AG08396 (cell line): ENCODE measurements at places on chromosomes 11 and 22.

DNA sequence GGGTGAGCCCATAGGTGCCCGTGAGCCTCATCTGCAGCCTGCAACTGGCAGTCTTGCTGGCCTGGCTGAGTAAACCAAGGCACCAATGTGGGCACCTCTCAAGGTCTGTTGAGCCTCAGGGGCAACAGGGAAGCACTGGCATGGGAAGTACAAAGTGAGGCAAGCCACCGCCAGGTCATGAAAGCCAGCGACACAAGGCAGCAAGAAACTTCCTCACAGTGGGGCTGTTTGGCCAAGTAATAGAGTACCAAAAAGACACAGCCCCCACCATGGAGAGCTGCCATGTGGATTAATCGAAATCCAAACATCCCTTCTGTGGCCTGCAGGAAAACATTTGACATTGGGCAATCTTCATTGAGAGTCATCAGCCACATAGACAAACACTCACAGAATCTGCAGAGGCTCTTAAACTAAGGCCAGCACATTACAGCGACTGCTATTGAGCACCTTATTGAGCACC lies 43.6 kb upstream of the FIBIN start:
- peak; percentile 73 for DNase-seq

DNA sequence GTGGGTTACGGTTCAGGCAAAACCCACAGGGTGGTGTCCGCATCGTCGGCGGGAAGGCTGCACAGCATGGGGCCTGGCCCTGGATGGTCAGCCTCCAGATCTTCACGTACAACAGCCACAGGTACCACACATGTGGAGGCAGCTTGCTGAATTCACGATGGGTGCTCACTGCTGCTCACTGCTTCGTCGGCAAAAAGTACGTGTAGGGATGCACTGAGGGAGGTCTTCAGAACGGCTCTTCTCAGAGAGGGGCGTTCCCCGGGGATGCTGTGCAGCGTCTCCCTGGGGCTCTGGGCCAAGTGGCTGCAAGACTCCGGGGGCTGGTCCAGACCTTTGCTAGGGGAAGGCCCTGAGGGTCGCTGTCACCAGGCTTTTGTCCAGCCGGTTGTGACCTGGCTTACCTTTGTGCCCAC lies 1.3 kb downstream of the ACR start:
- DNase-seq, result no peak

GRCh38 chr11:120516461-120517389 lies 5.2 kb downstream of the GRIK4 start:
- DNase-seq, result no peak

DNA sequence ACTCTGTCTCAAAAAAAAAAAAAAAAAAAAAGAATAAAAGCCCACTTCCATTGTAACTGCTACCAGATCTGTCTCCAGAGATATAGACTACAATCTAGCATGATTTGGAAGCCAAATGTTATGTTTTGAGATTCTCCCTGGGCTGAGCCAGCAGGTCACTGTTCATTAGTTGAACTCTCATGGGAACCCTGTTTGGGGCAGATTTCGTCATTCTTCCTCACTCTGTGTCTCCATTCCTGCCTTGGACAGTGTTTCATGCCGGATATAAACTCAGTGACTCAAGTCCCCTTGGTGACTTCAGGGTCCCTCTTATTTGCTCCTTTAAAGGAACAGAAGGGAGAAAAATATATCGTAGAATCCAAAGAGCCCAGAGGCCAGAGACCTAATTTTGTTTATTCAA lies 378.1 kb downstream of the LARGE1 start:
- DNase-seq, result no peak

- no peak for DNase-seq
Measured at GRCh38 chr22:34776817-34777216, 289.1 kb upstream of the ISX start.

DNA sequence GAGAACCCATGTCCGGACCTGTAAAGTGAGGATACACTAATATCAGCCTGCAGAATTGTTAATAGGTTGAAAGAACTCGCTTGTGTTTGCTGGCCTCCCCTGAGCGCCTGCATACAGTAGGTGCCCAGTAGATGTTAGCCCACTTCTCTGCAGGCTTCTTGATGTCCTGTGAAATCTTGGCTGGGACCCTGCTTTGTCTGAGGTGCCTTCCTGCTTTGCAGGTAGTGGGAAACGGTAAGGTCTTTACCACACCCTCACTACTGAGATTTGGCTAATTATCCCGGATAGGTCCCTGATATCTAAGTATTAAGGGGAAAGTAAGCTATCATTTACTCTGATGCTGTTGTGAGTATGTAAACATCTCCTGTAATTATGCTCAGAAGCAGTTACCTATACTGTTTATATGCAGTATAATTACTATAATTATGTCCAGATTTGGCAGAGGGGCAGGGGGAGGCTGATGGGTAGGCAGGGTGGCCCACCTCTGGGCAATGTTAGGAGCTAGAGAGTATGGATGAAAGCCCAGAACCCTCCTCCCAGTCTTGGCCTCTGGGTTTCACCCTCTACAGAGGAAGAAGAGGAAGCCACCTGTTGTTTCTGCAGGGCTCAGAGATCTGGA lies 1.2 kb upstream of the ARRB1 start:
- no peak for DNase-seq

GRCh38 chr11:30860146-30860545 lies 274.0 kb upstream of the MPPED2 start:
- DNase-seq, result no peak

- no peak for DNase-seq
Measured at GRCh38 chr22:35882211-35883030, 146.2 kb downstream of the RBFOX2 start.

DNA sequence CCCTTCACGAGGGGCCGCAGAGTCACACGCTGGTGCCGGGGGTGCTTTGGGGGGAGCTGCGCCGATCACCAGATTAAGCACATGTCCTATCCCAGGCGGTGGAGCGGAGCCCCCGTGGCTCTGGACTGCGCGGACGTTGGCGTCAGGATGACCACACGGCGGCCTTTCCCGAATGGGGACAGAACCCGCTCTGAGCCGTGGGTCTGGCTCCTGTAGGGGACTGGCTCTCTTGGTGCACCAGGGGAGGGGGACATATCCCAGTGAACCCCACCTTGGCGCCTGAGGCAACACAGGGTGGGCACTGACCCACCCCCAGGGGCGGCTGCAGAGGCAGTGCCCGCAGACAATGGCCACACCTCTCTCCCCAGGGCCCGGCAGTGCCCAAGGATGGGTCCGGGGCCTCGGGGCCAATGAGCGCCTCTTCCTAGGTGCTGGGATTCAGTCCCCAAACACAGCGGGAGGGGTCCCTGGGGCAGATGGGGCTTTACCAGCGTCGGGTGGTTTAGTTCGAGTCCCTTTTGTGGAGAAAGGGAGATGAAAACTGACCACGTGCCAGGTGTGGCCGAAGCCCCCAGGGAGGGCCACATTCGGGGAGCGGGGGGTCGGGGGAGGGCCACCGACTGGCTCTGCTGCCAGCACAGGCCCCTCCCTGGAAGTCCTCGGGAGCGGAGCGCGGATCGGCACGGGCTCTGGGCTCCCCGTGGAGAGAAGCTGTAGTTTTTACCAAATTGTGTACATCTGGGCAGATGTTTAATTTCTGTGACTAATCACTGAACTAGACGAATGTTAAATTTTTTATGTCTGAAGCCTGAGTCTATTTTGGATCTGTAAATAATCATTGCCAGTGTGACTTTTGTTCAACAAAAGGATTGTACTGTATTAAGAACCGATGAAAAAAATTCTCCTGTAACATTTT lies 58.9 kb downstream of the GRAMD4 start:
- DNase-seq, result peak; percentile 91

DNA sequence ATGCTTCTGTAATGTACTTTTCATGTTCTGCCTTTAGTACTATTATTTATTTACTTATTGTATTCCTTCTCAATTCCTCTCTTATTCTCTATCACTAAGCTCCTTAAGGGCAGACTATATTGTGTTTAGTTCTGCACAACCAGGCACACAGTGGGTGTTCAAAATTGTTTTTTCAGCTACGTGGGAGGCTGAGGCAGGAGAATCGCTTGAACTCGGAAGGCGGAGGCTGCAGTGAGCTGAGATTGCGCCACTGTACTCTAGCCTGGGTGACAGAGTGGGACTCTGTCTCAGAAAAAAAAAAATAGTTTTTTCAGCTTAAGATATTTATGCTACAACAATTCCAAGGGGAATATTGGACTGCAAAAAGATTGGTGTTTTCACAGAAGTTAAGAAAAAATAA lies 17.4 kb upstream of the DDX17 start:
- DNase-seq, result no peak

DNA sequence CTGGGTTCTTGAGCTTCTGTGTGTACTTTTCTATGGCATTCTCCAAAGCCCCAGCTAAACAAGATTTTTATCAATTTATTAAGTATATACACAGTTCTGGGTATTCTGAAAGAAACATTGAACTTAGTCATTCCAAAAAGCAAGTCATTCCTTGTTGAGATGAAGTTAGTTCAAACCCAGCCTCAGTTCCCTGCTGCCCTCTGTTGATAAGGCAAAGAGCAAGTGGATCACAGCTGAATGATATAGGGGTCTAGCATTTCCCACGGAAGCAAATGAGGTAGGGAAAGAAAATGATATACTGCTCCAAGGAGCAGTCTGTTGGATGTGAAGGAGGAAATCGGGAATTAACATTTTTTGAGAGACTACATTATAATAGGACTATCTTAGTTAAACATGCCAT lies 841.8 kb upstream of the TENM4 start:
- DNase-seq, result no peak

DNA sequence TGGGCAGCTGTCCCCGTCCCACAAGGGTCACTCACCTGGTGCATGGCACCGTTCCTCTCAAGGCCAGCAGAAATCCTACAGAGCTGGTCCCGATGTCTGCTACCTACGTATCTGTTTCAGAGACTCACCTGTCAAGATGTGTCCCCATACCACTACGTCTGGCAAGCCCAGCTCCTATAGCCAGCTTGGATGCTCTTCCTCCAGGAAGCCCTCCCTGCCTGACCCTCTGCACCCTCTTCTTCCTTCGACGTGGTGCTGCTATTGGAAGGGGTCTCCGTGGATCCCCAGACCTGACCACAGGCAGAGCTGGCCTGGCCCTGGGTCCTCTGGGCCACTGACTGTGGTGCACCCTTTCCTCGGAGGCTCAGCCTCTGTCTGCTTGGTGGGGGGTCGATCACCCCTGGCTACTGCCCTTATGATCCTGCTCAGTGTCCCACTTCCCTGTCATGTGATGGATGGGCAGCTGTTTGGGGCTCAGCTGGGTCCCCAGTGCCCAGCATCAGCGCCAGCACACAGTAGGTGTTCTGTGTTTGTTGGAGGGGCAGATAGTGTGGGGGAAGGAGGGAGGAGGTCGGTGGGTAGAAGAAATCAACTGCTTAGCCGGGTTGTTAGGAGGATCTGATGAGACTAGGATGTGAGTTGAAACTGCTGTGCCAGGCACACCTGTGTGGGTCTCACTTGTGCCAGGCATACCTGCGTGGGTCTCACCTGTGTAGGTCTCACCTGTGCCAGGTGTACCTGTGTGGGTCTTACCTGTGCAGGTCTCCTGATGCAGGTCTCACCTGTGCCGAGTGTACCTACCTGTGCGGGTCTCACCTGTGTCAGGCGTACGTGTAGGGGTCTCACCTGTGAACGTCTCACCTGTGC lies 21.7 kb upstream of the ARHGAP8 start:
- no peak for DNase-seq

DNA sequence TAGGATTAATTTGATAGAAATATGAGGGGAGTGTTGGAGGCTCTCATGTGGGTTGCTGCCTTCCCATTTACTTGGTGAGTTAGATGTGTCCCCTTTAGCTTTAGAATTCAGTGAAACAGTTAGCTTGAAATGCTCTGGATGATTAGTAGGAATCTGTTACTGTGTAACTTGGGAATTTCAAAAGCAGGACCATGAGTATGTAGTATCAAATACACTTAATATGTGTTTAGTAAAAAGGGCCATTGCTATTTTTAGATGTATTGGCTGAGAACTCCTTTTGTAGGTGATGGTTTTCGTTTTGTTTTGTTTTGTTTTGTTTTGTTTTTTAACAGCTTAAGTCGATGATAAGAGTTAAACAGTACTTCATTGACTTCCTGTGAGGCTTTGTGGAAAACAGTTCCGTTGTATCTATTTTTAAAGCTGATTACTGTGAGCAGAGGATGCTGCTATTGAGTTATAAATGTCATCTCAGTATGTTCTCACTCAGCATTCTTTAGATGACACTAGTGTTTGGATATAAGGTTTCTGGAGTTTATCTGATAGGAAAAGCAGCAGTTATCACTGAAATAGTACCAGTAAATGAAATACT lies 53.5 kb downstream of the MCAM start:
- no peak for DNase-seq

DNA sequence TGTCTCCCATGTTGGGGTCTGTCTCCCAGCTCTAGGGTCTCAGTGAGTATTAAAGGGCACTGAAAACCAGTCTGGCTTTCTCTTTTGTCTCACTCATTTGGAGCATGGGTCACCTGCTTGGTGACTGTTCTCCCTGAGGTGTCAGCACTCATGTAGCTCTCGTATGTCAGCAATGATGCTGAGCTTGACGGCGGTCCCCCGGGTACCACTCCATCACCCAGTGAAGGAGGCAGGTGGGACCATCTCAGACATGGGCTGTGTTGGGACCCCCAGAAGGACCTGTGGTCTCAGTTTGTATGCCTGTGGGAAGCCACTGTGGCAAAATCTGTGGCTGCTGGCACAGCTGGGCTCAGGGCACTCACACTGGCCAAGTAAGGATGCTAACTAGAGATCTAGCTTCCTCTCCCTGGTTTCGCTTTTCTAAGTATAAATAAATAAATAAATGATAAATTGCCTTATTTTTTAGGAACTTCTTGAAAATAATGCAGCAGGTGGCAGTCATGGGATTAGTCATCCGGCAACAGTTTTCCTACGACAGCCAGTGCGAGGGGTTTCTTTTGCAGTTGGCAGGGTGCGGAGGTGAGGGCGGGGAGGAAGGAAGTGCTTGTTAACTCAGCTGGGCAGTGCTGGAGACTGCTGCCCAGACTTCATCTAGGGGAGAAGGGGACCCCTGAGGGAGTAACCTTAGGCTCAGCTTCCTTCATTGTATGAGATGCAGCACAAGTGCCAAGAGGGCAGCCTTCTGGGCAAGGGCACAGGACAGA lies 48.8 kb downstream of the OSBP2 start:
- DNase-seq, result no peak

DNA sequence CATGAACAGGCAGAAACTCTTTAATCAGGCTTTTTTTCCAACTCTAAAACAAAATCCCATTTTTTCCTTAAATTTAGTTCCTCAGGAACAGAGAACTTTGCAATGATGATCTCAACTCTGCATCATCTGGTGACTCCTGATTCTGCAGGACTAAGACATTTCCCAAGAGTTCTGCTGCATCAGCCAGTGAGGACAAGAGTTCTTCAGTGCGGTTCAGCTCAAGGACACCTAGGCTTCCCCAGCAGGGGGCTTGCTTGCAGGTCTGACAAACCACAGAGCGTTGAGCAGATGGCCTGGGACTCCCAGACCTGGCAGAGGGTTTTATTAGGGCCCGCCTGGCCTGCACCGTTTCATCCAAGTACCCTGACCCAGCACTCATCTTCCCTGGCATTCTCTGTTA lies 6.4 kb downstream of the CDCA5 start:
- no peak for DNase-seq

GRCh38 chr11:121367001-121367843 lies 74.7 kb downstream of the SC5D start:
- DNase-seq, result no peak

GRCh38 chr11:210122-210802 lies 2.8 kb downstream of the RIC8A start:
- DNase-seq, result peak; percentile 83

- DNase-seq, result no peak
Measured at GRCh38 chr11:11899401-11899800, 57.6 kb downstream of the USP47 start.

- DNase-seq, result no peak
Measured at GRCh38 chr11:126361400-126361799, 5.9 kb downstream of the ST3GAL4 start.

GRCh38 chr22:41908411-41909309 lies 6.2 kb downstream of the SHISA8 start:
- DNase-seq, result no peak
